Mucosa of descending colon (tissue), 3 donors: ENCODE measurements at places on chromosomes 3 and 15.
A peak's percentile ranks its signal among the peaks of the same experiment; 100 is the strongest.

- no peak for DNase-seq
Measured at GRCh38 chr3:169077394-169077906, 586.1 kb downstream of the MECOM start.

DNA sequence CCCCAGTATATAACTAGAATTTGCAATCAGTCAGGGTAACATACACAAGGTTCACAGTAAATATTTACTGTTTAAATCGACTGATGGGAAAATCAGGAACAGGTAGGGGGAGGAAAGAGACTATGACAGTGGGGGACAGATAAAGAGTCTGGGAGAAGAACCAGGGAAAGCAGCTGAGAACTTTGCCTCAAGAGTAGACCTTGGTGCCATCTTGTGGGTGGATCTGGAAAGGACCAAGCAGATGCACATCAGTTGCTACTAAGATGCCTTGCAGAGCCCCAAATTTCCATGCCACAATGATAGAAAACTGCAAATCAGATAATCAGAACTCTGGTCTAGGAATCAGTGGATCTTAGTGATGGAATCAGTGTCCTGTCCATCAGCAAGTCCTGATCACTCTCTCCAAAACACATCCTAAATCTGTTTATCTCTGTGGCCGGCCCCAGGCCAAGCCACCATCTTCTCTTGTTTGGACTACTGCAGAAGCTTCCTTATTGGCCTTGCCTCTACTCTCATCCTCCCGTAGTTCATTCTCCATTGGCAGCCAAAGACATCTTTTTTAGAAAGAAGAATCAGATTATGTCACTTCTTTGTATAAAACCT is 62.7 kb downstream of the PDE8A start:
- no peak for DNase-seq

- peak; percentile 25 for DNase-seq
Measured at GRCh38 chr15:71596672-71597071, 213.7 kb upstream of the NR2E3 start.

DNA sequence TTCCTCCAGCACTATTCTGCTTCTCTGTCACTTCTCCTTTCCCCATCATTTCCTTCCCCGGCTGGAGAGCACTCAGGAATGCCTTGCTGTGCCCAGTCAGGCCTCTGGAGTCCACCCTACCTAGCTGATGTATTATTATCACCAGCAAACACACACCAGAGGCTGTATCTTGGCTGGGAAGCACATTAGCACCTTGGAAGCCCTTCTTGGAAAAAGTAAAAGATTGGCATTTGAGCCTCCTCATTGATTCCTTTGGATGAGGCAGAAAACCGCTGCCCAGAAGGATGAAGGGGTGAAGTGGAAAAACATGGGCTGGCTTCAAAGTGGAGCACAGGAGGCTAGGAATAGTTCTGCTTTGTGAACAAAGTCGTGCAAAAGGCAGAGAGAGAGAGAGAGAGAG is 244.3 kb downstream of the RPLP1 start:
- no peak for DNase-seq

DNA sequence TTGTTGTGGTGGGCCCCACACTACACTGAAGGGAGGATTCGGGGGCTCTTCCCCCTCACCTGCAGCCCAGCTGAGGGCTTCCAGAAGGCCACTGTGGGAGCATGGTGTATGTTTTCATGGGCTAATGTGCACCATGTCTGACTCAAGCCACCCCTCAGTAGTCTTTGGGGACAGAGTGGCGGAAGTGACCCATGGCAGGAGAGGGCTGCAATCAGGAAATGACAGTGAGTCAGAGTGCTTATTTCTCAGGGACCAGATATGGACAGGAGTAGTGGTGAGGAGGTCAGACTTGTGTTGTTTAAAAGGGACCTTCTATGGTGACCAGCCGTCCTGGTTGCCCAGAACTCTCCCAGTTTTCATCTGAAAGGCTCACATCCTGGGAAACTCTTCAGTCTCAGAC is 32.8 kb upstream of the SLC9A9 start:
- no peak for DNase-seq
